ENCODE measurements at places on chromosomes 1 and 21.
A peak's percentile ranks its signal among the peaks of the same experiment; 100 is the strongest.

DNA sequence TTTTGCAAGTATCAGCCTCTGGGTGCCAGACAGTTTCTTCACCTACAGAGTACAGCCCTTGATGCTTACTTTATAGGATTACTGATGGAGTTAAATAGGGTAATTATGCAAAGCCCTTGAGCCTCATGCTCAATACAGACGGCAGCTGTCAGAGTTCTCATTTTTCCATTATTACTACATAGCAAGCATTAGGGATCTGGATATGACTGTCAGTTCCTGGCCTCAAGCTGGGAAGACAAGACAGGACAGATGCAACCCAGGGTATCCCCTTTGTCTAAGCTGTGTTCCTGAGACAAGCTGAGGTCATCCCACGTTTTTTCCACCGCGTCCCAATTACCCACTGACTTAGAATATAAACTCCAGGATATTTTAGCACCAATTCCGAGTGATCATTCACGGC, 94.4 kb downstream of the SLC35F3 start:
- DNase-seq = no peak

GRCh38 chr1:4298361-4299083, 355.9 kb upstream of the AJAP1 start:
- no peak for DNase-seq

DNA sequence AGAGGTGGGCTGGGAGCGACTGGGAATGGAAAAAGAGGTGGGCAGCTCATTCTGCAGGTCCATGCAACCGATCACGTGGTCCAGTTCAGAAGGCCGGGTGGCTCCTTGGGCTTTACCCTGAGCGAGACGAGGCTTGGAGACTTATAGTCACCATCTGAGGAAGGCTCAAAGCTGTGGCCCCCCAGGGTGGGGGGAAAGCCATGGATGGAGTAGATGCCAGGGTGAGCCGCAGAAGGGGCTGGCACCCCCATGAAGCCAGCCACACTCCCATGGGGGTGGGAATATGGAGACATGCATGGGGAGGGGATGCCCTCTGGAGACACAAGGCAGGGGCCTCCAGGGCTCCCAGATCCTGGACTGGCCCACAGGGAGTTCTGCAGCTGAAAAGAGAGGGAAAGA, 9.8 kb downstream of the ALX3 start:
- DNase-seq = no peak

DNA sequence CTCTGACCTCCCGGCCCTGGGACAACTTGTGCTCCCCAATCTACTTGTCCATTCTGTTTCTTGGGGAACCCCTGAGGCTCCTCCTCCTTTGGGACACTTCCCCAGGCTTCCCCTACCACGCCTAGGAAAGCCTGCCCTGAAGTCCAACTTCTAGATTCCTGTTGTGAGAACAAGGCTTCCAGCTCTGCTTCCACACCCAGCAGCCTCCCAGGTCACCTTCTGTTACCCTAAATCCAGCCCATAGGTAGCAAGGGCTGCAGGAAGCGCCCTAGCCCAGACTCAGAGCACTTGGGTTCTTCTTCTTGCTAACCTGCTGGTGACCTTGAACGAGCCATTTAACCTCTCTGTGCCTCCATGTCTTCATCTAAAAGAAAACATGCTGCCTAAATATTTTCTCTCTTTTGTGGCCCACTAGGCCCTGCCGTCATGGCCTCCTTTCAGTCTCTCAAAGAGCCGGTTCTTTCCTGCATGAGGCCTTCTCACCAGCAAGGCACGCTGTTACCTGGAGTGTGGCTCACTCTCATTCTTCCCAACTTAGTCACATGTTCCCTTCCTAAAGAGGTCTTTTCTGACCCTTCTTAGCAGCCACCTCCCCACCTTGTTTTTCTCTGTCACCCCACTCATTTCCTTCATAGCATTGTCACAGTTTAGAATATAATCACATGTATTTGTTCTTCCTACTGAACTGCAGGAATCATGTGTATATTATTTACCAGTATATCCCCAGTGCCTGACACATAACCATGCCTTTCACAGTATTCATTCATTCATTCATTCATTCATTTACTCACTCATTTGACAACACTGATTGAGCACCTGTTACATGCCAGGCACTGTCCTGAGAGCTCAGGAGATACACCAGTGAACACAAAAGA, 1.4 kb downstream of the CAPN2 start:
- no peak for DNase-seq

DNA sequence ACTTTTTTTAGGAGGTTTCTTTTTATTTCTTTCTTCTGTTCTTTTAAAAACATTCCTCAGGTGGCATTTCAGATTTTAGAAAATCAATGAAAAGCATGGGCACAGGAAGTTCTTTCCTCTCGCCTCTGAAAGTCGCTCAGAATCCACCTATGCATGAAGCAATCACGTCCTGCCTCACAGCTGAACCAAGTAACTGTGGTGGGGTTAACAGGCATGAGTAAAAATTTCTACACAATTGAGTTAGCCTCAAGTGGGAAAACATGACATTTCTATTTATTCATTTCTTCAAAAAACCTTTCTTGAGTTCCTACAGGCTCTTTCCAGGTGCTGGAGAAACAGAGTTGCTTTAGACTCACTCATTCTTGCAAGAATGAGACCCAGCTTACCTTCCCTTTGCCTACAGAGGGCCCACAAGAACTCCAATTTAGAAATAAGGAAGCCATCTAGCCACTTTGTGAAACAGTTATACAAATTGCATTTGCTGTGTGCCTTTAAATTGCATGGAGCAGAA, 508.9 kb upstream of the PKN2 start:
- DNase-seq = no peak

- no peak for DNase-seq
These were observed 88.8 kb upstream of the GPR52 start for GRCh38 chr1:174358786-174359453.

DNA sequence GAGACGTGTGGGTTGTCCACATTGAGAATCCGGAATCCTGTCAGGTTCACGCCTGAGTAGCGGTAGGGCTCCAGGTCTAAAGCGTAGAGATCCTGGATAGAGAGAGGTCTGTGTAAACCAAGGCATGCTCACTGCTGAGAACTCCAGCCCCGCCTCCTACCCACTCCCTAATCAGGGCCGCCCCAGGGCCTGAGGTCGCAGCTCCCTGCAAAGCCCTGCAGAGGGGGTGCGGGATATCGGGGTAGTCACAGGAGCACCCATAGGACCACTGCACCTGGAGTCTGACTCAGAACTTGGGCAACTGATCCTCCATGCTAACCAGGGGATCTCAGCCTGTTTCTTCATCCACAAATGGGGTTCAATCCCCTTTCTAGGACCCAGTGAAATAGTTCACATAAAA, 174.4 kb downstream of the GRIK3 start:
- DNase-seq = no peak

GRCh38 chr1:228664399-228664914, 70.8 kb upstream of the RHOU start:
- peak; percentile 88 for DNase-seq

DNA sequence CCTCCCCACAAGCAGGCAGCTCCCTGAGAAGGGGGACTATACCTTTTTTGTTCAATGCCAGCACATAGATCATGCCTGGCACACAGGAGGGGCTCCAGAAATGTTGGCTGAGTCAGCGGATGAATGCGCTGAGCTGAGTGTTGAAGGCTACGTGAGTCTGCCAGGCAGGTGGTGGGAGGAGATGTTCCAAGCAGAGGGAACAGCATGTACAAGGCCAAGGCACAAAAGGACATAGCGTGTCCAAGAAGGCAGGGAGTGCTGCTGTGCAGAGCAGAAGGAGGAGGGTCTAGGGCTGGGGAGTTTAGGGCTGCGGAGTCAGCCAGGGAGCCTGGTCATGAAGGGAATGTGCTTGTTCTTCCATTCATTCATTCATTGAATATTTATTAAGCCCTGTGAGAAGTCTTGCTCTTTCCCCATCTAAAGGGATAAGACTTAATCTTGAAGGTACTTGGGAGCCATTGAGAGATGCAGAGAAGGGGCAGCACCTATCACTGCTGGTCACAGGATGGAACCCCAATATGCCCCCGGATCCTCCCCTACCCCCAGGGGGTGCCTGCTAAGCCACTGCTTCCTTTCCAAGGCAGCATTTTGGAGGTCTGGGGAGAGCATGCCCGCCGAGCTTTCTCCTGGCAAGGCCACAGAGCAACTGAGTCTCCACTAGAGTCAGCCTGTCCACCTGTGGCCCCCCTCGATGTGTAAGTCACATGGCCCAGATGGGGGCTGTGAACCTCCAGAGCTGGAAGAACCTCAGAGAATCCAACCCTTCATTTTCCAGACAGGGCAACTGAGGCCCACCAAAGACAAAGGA, 31.2 kb upstream of the LAPTM5 start:
- no peak for DNase-seq

DNA sequence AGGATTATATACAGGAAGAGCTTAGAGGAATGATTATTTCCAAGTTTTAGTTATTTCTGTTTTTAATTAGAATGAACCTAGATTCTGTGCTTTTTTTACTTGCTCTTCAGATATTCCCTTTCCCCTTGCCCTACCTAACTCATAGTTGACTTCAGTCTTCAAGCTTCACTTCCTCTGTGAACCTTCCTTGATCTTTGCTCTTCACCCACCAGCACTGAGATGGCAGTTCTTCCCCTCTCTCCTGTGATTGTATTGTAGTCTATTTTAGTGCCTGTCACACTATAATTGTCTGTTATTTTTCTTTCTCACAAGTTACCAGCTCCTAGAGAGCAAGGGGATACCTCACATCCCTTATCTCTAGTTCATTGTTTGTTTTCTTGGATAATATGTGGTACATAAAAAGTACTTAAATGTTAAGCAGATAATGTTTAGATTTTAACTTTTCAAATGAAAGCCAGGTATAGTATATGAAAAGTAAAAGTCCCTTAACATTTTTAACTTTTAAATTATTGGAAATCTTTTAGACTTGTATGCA, 33.2 kb downstream of the KCTD3 start:
- no peak for DNase-seq

GRCh38 chr1:99877568-99877967, 27.4 kb downstream of the AGL start:
- DNase-seq = no peak

GRCh38 chr1:110643879-110644472, 30.8 kb downstream of the KCNA3 start:
- DNase-seq = no peak

DNA sequence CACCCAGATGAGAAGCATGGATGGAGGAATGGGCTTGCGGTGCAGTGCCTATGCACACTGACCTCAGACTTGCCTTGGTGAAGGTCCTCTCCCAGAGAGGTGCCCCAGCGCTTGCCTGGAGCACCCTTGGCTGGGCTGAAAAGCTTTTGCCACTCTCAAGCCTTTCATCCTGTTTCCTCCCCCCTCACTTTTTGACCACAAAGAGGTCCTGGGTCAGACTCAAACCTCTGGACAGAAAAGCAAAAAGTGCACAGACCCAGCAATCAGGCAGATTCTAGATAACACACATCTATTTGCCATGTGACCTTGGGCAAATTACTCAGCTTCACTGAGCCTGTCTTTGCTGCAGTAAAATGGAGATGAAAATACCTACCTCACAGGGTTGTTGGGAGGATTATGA, 7.3 kb downstream of the TMEM35B start:
- DNase-seq = no peak

DNA sequence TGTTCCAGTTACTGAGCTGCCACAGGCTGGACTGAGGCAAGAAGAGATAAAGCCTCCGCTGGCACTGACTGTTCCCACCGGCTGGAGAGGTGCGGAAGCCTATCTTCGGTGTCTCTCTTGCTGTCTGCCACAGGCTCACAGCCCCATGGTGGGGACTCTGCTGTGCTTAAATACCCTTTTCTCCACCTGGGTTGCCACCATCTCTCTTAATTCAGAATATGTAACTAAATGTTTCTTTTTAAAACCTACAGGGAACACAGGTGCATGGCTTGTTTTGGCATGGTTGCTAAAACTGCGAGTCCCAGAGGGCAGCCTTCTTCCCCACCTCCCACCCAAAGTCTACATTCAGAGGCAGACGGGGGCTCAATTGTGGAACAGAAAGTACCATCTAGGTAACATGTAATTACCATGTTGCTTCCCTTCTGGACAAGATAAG, 8.1 kb upstream of the LBR start:
- DNase-seq = no peak

GRCh38 chr1:206979379-206980043, 9.3 kb upstream of the FCAMR start:
- no peak for DNase-seq

- no peak for DNase-seq
These were observed 3.5 kb downstream of the RGS4 start for GRCh38 chr1:163072658-163073057.

GRCh38 chr1:246213036-246213435, 294.0 kb downstream of the SMYD3 start:
- no peak for DNase-seq

- no peak for DNase-seq
These were observed 82.0 kb downstream of the OLFML3 start for GRCh38 chr1:114061121-114061830.

- DNase-seq = no peak
These were observed at the start of gene SPRR2A for GRCh38 chr1:153057375-153057774. Gene SPRR2A, minus strand, starts transcription at chr1:153057512. Its CDS starts 777 bp downstream, at chr1:153056735.

GRCh38 chr1:179253286-179253972, 24.0 kb upstream of the ABL2 start:
- DNase-seq = no peak

- DNase-seq = no peak
These were observed 2.9 kb downstream of the TATDN3 start for GRCh38 chr1:212794561-212795014.

DNA sequence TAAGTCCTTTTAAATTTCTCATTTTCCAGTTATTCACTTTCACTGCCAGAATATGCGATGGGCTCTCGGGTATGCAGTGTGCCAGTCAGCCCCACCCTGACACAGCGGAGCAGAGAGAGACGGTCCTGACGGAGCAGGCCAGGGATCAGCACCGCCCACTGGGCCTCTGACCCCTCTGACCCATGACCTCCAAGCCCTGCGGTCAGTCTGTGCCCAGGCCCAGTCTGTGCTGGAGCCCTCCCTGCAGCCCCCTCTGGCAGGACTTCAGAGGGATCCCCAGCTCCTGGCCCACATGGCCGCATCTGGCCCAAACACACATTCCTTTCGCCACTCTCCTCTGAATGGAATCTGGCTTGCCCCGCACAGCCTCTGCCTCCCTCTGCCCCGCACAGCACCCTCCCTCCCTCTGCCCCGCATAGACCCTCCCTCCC, 43.4 kb upstream of the COL6A2 start:
- DNase-seq = peak; percentile 50

DNA sequence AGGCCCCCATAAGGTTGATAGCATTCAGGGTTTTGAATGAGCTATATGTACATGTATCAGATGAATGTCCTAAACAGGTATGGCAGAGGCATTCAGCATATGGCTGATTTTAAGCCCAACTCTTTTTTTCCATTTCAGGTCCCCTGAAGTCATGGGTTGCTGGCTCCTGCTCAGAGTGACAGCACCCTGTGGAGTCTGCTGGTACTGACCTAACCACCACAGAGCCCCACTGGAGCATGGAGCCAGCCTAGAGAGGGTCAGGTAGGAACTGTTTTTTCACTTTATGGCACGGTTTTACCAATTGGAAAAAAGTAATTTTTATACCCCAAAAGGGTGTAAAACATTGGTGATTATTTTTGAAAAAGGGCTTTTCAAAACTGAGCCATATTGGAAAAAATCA, 82.5 kb upstream of the MPC2 start:
- DNase-seq = no peak

GRCh38 chr1:221598122-221598521, 143.8 kb downstream of the DUSP10 start:
- no peak for DNase-seq

Data from neural crest cell (in vitro differentiated cells).